T-helper 2 cell treated with Interferon-gamma antibody and Interleukin-4, amounts not matched to agents 5 μg/mL and 100 μg/mL, for 36 hours (primary cell): ENCODE measurements at places on chromosomes 6 and 20.

DNA sequence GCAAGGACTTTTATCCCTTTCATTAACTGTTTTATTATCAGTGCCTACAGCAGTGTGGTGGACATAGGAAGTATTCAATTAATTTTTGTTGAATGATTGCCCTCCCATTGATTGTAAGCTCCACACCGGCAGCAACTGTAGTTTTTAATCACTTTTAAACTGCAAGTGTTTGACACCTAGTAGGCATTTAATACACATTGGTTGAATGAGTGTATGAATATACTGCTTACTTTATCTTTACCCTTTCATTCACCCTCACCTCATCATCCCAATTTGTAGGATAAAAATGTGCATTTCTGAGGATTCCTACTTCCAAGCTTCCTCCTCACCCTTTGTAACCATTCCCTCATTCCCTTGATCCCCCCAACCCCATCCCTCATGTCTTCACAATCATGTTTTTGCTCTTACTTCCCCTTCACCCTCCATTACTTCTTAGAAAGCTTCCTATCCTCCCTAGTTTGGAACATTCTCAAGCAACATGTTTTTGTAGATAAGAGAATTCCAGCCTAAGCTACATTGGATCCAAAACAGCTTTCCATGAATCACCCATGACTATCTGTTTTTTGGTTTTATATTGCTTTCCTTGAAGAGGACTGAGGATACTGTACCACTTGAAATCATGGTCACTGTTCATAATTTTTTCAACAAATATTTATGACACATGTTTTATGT, 955 bp upstream of the SLC26A8 start:
- no peak for DNase-seq

GRCh38 chr20:59752704-59753460, 148.5 kb downstream of the PHACTR3 start:
- no peak for DNase-seq

GRCh38 chr6:3281631-3282475, 23.1 kb downstream of the PSMG4 start:
- no peak for DNase-seq

- DNase-seq: peak; percentile 4
These were observed 414.0 kb downstream of the GJA1 start for GRCh38 chr6:121849477-121849876.

DNA sequence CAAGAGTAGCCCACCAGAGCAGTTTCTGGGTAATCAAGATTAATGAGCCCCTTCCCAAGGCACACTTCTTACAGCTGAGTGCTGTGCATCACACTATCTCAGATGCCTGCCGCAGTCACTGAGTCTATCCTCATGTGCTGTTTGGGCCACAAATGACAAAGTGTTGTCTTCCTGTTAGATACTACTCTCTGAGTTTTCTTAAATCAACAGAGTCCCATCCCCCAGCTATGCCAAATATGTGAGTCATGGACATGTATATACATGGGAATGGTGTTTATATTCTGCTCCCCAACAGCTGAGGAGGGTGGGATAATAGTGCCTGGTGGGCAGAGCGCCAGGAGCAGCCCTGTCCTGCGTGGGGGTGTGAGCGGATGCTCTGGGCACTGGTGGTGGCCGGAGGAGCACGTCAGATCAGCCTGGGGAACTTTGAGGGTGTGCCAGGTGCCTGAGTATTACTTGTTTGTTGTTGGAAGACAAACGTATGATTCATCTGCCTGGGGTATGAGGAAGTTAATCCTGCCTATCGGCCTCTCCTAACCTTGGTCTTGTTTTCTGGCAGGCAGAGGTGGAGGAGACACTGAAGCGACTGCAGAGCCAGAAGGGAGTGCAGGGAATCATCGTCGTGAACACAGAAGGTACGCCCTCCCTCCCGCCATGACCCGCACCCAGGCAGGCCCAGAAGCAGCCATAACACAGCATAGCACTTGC, 9.6 kb downstream of the DYNLRB1 start:
- no peak for DNase-seq

GRCh38 chr6:170433163-170434116, 119.7 kb downstream of the PSMB1 start:
- no peak for DNase-seq
